NCI-H1930 (cell line): ENCODE measurements at places on chromosomes 5 and 9.

DNA sequence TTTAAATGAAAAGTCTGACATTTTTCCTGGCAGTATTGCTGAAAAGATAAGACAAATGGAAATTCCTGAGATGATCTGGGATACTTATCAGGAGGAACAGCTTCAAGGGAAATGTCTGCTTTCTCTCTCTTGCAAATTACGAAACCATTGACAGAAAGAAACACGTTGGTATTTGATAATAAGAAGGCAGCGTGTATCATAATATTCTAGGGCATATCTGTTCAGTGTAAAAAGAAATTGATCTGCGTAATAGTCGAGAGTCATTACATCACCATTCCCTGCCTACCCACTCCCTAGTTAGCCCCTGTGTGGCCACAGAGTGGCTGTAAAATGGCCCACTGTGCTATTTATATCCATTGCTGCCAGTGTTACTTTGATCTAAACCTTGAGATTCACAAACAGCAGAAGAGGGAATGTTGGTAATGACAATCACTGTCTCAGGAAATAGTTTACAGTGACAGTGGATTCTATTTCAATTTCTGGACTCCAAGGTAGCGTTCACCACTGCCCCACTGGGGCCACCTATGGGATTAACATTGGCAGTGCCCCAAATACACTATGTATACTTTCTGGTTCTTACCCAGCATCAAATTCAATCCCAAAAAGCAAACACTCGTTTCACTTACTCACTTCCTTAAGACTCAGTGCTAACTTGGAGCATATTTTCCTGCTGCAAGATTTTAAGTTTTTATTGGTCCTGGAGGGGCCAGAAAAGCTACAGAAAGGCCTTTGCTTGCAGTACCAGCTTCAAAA, 133.4 kb upstream of the GAS1 start:
- no peak for DNase-seq

GRCh38 chr5:148443998-148444397, 60.2 kb downstream of the FBXO38 start:
- DNase-seq, result peak; percentile 58

- no peak for DNase-seq
Measured at GRCh38 chr9:91732187-91733005, 217.6 kb downstream of the ROR2 start.

DNA sequence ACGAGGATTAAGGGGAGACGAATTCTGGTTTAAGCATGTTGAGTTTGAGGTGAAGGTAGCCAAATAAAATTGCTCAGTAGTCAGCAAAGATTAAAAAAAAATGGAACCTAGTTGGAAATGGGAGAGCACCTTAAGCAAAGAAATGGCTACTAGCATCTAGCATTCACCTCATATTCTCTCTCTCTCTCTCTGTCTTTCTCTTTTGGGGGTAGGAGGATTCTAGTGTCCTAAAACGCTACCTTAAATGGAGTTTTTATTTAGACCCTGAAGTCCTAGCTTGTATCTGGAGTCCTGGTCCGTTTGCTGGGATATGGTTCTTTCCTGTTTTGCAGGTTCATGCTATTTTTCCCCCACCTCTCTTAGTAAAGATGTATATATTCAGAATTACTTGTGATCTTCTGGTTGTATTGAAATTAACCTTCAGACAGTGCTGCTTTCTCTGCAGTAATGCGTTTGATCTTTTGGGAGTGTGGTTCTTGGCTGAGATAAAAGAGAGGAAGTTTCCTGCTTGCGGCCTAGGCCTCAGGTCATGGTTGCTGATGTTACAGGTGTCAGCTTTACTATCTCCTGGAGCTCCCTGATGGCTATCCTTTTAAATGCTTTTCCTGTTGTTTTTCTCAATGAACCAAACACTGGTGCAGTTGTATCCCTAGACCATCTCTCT, 8.0 kb downstream of the TGFBR1 start:
- DNase-seq, result no peak

GRCh38 chr5:4230786-4231641, 635.4 kb downstream of the IRX1 start:
- no peak for DNase-seq

- no peak for DNase-seq
Measured at GRCh38 chr9:120645760-120646159, 65.8 kb upstream of the CDK5RAP2 start.

GRCh38 chr9:14301583-14302021, 12.3 kb downstream of the NFIB start:
- DNase-seq, result no peak

DNA sequence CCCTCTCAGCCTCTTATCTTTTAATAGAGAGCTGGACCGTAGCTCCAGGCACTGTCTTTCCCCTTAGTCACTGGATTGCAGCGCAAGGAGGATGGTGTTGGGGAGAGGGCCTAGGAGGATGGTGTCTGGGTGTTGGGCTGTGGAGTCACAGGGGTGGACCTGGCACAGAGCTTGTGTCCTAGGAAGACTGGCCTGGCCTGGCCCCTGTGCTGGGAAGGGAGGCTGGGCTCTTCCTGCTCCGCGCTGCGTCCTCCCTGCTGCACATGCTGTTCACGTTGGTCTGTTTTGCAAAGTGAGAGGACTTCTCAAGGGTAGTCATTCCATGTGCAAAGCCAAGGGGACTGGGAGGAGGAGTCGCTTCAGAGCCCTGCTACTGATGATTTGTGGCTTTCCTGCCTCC, 123.9 kb downstream of the EHMT1 start:
- no peak for DNase-seq

- no peak for DNase-seq
Measured at GRCh38 chr9:20754556-20754955, 70.5 kb downstream of the FOCAD start.

DNA sequence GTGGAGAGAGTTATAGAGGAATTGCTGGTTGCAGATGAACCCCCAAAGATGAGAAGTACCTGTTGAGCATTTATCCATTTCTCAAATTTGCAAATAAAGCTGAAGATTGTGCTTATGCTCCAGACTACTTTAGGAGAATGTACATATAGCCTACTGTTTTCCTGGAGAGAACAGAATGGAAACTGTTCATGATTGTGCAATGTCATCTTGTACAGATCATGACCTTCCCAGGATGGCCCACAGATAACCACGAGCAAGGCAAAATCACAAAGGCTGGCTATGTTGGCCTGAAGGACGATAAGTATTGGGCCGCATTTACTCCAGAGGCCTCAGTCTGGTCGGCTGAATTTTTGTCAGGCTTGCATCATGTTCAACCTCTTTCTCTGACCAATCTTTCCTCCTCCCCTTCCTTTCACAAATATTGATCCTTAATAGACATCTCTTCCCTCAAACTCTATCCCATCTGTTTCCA, 28.5 kb upstream of the RICTOR start:
- no peak for DNase-seq

DNA sequence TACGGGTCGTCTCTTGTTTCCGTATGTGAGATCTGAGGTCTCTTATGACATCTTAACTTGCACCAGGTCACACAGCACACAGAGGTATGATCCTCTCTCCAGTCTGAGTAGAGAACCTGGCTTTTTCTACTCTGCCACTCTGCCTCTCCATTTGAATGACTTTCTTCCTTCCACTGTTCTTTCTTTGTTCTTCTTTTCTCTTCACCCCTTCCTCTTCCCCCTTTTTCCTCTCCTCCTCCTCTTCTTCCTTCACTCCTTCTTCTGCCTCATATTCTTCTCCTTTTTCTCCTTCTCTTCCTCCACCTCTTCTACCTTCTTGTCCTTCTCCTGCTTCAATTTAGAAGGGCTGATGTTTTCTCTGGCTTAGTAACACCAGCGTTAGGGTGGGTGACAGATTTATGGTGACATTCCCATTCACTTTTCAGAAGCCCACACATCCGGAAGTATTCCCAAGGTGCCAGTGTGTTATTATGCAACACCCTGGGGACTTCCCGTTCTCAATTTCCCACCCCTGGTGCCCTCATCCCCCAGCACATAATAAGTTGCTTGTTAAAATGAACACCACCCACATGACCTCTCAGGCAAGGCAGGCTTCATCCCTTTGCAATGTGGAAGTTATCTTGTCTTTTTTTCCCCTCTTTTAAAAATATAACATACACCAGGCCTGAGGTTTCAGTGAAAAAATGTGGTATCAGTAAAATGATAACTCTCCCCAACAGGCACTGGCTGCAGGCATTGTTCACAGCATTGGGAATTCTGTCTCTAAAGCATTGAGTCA, 122.0 kb downstream of the PAPPA start:
- DNase-seq, result no peak

GRCh38 chr5:167639273-167639672, 652.2 kb upstream of the WWC1 start:
- DNase-seq, result no peak

GRCh38 chr5:167716126-167716775, 575.2 kb upstream of the WWC1 start:
- DNase-seq, result no peak

DNA sequence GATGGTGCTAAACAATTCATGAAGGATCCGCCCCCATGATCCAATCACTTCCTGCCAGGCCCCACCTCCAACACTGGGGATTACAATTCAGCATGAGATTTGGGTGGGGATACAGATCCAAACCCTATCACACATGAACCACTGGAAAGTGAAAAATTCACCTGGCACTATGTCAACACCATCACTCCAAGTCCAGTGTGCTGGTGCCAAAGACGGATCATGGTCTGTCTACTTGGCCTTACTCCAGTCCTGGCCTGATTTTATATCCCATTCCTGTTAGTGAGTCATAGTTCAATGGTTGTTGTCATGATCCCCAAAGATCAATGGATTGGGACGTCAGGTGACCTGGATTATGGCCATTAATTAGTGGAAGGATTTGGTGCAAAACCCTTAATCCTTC, 147.4 kb upstream of the RPS23 start:
- no peak for DNase-seq

DNA sequence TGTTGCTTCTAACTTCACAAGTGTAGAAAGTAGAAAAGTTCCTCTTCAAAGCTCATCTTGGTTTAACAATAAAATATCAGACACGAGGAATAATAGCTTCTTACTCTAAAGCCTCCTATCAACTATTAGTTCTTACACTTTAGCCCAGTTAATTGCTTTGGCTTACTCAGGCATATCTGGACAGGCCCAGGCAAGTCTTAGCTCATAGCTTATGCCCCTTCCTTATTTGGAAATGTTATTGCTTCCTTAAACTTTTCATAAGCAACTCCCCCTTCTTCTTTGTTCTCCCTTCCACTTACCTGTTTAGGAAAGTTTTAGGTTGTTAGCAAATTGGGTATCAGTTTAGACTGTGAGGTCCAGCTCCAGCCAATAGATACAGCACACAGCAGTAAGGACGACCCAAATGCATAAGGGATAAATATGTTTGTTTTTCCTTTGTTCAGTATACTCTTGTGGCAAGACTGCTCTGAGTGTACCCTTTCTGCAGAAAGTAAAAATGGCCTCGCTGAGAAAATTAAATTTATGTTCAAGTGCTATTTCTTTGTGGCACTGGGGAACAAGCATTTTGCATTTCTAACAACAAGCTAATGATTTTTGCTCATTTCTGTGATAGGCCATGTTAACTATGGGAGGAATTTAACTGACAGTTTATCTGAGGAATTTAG, 162.1 kb downstream of the SMC2 start:
- no peak for DNase-seq

DNA sequence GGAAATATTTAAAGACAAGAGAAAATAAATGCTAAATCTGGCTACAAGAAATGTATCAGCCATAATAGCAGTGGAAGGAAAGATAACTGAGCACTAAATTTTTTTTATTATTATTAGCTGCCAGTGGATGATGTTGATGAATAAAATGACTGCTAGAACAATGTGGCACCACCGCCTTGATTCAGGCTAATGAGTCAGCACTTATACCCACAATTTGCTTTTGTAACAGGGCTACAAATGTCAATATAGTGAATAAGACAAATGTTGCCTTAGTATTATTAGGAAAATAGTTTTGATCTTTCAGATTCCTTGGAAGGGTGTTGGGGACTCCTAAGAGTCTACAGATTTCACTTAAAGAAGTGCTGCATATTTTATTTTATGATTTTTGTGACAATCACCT, 555.2 kb upstream of the GRAMD2B start:
- no peak for DNase-seq

DNA sequence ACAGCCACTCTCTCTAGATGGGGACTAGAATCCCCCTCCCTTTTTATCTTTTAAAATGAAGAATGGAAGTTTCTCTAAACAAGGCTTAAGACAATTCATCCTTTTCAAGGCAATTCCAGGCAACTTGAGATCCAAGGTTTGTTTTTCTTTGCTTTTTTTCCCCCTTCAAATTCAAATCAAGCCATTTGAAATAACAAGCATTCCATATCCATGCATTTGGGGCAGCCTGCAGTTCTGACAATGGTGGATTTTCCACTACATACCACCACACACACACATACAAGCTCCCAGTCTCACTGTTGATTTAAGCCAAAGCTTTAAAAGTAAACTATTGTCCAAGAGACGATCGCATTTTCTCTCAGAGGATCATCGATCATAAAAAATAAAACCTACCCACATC, 424 bp downstream of the INSYN2B start:
- no peak for DNase-seq

GRCh38 chr5:129664336-129664937, 83.5 kb upstream of the MINAR2 start:
- DNase-seq, result no peak

GRCh38 chr5:168162464-168162863, 129.0 kb upstream of the WWC1 start:
- DNase-seq, result no peak

DNA sequence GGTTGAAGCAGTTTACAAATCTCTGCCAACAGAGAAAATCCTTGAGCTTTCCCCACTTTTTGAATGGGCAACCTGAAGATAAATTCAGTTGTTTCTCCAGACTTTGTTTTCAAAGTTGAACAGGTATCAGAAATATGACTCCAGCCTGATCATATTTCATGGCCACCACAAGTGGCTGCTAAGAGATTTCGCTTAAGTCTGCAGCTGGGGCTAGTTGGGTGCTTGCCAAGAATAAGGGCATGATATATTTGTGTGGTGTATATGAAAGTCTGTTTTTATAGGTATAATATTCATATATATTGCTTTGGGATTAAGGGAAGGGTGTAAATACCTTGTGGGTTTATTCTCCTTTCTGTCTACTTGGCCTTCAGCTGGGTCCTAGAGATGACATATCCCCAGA, 168.4 kb upstream of the GDNF start:
- no peak for DNase-seq

- DNase-seq, result no peak
Measured at GRCh38 chr9:16611983-16612382, 258.5 kb downstream of the BNC2 start.

GRCh38 chr5:149878371-149878770, 66.2 kb downstream of the PDE6A start:
- no peak for DNase-seq

- DNase-seq, result no peak
Measured at GRCh38 chr5:15904899-15905830, 274.4 kb downstream of the MARCHF11 start.
